ENCODE measurements at places on chromosomes 12 and 14. TPM values are rescaled to one million over a fixed set of nuclear protein-coding genes. Genes with fewer than 3 reads are reported as not detected.
A peak's percentile ranks its signal among the peaks of the same experiment; 100 is the strongest.

The ZC2HC1C gene
- 4.8 TPM for total RNA-seq

- H3K27me3 ChIP-seq = no peaks in the 10 kb centered on the region
- H3K4me3 ChIP-seq = no peak overlapping the region
- H3K36me3 ChIP-seq = no peaks in the 10 kb centered on the region
- H3K4me1 ChIP-seq = no peaks in the 10 kb centered on the region
Measured at GRCh38 chr12:71684081-71684480, 1.8 kb upstream of the TMEM19 start.

- H3K27me3 ChIP-seq = no peaks in the 10 kb centered on the region
- DNase-seq = no peak
- no peak overlapping the region for H3K4me3 ChIP-seq
- H3K36me3 ChIP-seq = peaks cover 90% of the 10 kb centered on the region
- H3K4me1 ChIP-seq = peaks cover 1% of the 10 kb centered on the region
- H3K27ac ChIP-seq = no peak overlapping the region
Measured at GRCh38 chr12:109512608-109513007, 35.2 kb downstream of the UBE3B start.

DNA sequence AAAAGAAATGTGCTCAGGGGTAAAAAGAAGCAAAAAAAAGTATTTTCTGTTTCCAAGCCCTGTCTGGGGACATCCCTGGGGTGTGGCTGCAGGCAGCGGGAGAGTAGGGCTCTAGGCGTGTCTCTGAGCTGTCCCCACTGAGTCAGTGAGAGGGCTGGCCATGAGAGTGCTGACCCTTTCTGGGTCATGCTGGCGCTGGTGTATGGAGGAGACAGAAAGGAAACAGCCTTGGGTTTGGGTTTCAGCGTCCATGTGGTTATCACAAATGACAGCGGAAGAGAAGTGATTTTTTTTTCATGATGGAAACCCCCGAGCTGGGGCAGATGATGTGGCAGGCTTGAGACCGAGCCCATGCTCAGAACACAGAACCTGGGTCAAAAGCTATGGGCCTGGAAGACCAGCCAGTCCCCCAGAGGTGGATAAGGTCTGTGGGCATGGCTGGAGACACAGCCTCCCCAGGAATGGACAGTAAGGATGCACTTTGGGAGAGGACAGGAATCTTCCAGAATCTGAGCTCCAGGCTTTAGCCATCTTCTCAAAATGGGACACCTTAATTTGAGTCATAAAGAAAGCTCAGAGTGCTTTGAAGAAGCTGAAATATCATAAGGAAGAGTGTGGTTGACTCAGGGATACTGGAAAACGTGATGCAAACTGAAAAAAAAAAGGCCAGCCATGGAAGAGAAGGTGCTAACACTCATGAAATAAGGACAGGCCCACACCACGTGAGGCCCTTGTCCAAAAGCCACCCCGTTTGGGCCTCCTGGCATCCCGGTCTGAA is 36.2 kb downstream of the SYNE3 start:
- peaks cover 78% of the 10 kb centered on the region for H3K4me1 ChIP-seq
- DNase-seq = peak; percentile 85
- H3K27me3 ChIP-seq = no peaks in the 10 kb centered on the region
- H3K36me3 ChIP-seq = peaks cover 3% of the 10 kb centered on the region
- peak overlapping the region; percentile 66 for H3K27ac ChIP-seq

GRCh38 chr14:88421286-88421685 is 35.8 kb downstream of the SPATA7 start:
- no peak for DNase-seq
- H3K27ac ChIP-seq = no peak overlapping the region

GRCh38 chr12:120358412-120359100 is 10.4 kb downstream of the MSI1 start:
- no peak overlapping the region for H3K4me3 ChIP-seq
- no peak overlapping the region for H3K27ac ChIP-seq
- no peaks in the 10 kb centered on the region for H3K27me3 ChIP-seq
- DNase-seq = no peak
- no peaks in the 10 kb centered on the region for H3K36me3 ChIP-seq

- H3K36me3 ChIP-seq = no peaks in the 10 kb centered on the region
- H3K27me3 ChIP-seq = no peaks in the 10 kb centered on the region
- peak overlapping the region; percentile 48 for H3K4me3 ChIP-seq
- DNase-seq = no peak
Measured at GRCh38 chr14:79279645-79280597, 931.4 kb downstream of the DIO2 start.

GRCh38 chr12:109382031-109382430 is 34.3 kb downstream of the MYO1H start:
- no peaks in the 10 kb centered on the region for H3K27me3 ChIP-seq
- no peak for DNase-seq
- H3K27ac ChIP-seq = no peak overlapping the region

GRCh38 chr14:94038510-94038909 is 12.4 kb downstream of the OTUB2 start:
- no peak overlapping the region for H3K4me3 ChIP-seq
- no peak overlapping the region for H3K27ac ChIP-seq
- no peaks in the 10 kb centered on the region for H3K36me3 ChIP-seq
- DNase-seq = no peak
- H3K4me1 ChIP-seq = peaks cover 36% of the 10 kb centered on the region

- H3K4me1 ChIP-seq = no peaks in the 10 kb centered on the region
- H3K27me3 ChIP-seq = no peaks in the 10 kb centered on the region
- no peak overlapping the region for H3K27ac ChIP-seq
- peaks cover 37% of the 10 kb centered on the region for H3K36me3 ChIP-seq
Measured at GRCh38 chr14:99908653-99909250, 115.5 kb downstream of the EML1 start.

The RAPGEF3 gene
- 26.8 TPM for total RNA-seq

The ACSS3 gene
- total RNA-seq = 20.3 TPM

DNA sequence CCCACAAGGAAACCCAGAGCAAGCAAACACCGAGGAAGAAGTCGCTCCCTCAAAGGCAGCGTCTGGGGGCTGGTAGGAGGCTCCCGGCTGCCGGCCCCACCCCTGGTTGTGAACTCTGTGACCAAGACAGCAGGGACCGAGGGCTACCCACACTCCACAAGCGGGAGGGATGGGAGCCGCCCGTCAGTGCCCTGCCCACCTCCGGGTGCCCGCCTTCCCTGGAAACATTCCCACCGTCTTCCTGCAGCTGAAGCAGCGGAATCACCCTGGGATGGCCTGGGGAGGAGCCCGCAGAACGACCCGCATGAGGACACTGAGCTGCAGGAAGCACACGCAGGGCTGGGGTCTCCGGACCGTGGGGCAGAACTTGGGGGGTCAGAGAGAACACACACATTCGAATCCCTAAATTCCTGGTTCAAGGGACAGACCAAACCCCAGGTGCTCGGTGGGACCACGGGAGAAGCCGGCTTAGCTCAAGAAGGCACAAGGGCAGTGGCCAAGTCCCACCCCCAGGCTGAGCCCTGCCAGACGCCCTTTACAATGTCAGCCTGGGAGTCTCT is 33.5 kb upstream of the C14orf180 start:
- H3K4me1 ChIP-seq = peaks cover 7% of the 10 kb centered on the region
- H3K27me3 ChIP-seq = no peaks in the 10 kb centered on the region
- H3K36me3 ChIP-seq = no peaks in the 10 kb centered on the region
- H3K4me3 ChIP-seq = no peak overlapping the region

The GPD1 gene
- total RNA-seq = 38.7 TPM

GRCh38 chr14:98391061-98391460 is 880.9 kb downstream of the BCL11B start:
- DNase-seq = no peak
- no peaks in the 10 kb centered on the region for H3K4me1 ChIP-seq
- H3K27ac ChIP-seq = no peak overlapping the region
- H3K4me3 ChIP-seq = no peak overlapping the region
- H3K36me3 ChIP-seq = no peaks in the 10 kb centered on the region
- no peaks in the 10 kb centered on the region for H3K27me3 ChIP-seq

DNA sequence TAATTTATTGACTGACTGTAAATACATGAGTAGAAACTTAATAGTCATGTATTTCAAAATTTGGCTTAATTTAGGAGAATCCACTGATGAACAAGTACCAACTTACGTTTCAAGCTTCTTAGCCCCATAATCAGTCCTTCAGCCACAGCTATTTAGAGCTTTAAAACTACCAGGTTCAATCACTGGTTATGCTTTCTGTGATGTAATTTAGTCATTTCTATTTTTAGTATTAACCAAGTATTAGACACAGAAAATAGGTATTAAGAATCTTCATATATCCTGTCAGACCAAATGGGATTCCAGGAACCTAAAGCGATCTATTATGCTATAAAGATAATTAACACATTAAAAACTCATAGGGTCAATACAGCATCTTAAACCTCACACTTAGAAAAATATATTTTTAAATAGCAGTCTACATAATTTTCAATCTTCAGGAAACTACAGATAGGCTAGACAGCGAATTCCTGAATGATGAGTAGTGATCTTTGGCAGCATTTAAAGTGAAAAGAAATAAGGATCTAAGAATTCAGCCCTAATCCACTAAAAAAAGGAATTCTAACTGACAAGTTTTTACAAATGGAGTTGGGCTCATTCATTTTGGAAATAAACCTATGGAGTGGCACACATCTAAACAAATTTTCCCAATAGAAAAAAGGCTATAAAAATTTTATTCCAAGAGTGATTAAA is 51.5 kb downstream of the ZC3H14 start:
- H3K4me1 ChIP-seq = no peaks in the 10 kb centered on the region
- H3K27ac ChIP-seq = no peak overlapping the region
- peaks cover 38% of the 10 kb centered on the region for H3K36me3 ChIP-seq
- no peak for DNase-seq
- no peaks in the 10 kb centered on the region for H3K27me3 ChIP-seq
- H3K4me3 ChIP-seq = no peak overlapping the region

- no peak overlapping the region for H3K4me3 ChIP-seq
- H3K36me3 ChIP-seq = no peaks in the 10 kb centered on the region
- H3K27me3 ChIP-seq = no peaks in the 10 kb centered on the region
- peak overlapping the region; percentile 68 for H3K27ac ChIP-seq
- DNase-seq = no peak
Measured at GRCh38 chr12:25797386-25797785, 161.1 kb upstream of the RASSF8 start.

DNA sequence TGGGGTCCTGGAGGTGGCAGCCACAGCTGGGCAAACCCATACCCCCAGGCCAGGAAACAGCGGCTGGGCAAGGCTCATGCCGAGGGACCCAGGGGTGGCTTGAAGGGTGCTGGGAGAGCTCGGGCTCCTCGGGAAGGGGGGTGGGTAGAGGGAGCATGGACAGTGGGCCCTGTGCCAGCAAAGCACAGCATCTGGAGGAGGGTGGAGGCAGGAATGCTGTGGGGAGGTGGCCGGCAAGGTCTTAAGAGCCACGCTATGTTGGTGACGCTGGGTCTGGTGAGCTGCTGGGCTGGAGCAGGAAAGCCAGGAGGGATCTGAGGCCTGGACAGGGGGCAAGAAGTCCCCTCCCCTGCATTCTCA is 48.2 kb upstream of the DLK1 start:
- H3K36me3 ChIP-seq = no peaks in the 10 kb centered on the region
- H3K27ac ChIP-seq = no peak overlapping the region
- H3K4me1 ChIP-seq = no peaks in the 10 kb centered on the region
- DNase-seq = no peak

GRCh38 chr14:74739293-74740030 is 23.7 kb upstream of the YLPM1 start:
- no peak overlapping the region for H3K27ac ChIP-seq
- no peak for DNase-seq
- H3K4me1 ChIP-seq = no peaks in the 10 kb centered on the region
- no peak overlapping the region for H3K4me3 ChIP-seq
- no peaks in the 10 kb centered on the region for H3K27me3 ChIP-seq

GRCh38 chr12:114439817-114440216 is 33.9 kb upstream of the TBX5 start:
- H3K4me1 ChIP-seq = no peaks in the 10 kb centered on the region
- H3K27me3 ChIP-seq = no peaks in the 10 kb centered on the region
- H3K27ac ChIP-seq = peak overlapping the region; percentile 88

DNA sequence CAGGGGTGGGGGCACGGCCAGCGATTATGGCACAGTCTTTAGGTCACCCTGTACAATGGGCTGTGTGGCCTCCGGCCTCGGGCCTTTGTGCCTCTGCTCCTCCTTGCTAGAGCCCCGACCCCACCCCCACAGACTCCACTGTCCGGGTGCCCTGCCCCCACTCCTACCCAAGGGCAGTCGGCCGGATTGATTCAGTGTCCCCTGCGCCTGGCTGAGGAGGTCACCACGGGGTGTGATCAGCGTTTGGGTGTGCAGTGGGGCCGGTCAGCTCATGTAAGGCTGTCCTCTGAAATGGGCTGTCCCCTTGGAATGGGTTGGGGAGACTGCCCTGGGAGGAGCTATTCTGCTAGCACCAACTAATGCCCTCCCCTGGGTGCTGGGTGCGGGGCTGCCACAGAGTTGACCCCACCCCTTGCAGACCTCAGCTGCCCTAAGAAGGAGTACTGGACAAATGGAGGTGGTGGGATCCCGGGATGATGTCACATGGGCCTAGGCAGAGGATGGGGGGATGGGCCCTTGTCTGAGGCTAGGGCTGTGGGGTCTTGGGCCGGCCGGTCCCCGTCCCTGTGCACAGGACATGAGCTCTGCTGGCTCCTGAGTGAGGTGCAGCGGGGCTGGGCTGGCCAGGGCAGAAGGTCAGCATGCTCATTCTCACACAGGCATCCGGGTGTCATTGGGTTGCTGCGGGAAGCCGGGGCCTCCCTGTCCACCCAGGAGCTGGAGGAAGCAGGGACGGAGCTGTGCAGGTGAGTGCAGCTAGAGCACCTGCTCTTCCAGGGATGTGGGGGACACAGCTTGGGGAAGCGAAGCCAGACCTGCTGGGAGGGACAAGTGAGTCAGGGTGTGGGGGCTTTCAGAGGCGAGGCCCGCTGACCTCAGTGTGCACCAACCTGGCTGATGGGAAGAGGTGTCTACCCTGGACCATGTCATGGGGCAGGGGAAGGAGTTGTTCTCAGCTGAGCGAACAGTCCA is 23.4 kb downstream of the ASPG start:
- no peaks in the 10 kb centered on the region for H3K36me3 ChIP-seq
- no peak for DNase-seq
- no peaks in the 10 kb centered on the region for H3K27me3 ChIP-seq
- H3K27ac ChIP-seq = no peak overlapping the region

The IFI27 gene
- total RNA-seq = 140 TPM

DNA sequence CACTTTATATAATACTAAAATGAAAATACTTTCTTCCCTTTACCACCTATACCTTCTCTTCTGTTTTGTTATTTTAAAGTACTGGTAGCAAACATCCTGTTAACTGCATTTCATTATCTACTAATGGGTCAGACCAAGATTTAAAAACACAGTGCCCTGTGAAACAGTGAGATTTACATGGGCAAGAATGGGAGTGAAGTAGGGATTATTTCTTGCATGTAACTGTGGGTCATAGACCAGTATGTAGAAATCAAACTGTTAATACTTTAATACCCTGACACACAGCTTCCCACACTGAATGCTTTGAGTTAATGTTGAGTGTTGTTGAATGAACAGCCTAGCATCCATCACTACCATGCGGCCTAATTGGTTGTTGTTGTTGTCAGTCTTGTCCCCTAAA is 61.6 kb downstream of the PLEKHA5 start:
- H3K36me3 ChIP-seq = no peaks in the 10 kb centered on the region
- DNase-seq = no peak

The BORCS5 gene
- total RNA-seq = 8.0 TPM

DNA sequence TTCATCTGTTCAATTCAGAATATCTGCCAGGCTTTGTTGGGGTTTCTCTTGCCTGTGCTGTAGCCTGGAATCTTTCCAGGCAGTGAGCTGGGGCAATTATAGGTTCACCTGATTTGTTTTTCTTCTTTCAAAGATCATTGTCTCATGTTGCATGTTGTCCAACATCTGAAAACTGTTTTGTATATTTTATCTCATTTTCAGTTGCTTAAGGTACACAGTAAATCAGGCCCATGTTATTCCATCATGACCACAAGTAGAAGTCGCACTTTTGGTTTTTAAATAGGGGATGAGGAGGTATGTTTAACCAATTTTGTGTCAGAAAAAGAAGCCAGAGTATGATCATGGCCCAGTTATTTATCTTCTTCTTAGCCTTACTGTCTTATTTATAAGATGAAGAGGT is 24.9 kb upstream of the FUT8 start:
- H3K4me1 ChIP-seq = no peaks in the 10 kb centered on the region
- H3K27me3 ChIP-seq = no peaks in the 10 kb centered on the region
- H3K27ac ChIP-seq = no peak overlapping the region
- H3K36me3 ChIP-seq = no peaks in the 10 kb centered on the region
- no peak for DNase-seq

Measured in right atrium auricular region (tissue), 2 donors.